ENCODE measurements at places on chromosomes 4 and X. TPM values are rescaled to one million over a fixed set of nuclear protein-coding genes. Genes with fewer than 3 reads are reported as not detected.

- H3K4me3 ChIP-seq: peak overlapping the region; percentile 78
- DNase-seq: no peak
- peak overlapping the region; percentile 98 for H3K27ac ChIP-seq
- peaks cover 56% of the 10 kb centered on the region for H3K4me1 ChIP-seq
- H3K36me3 ChIP-seq: no peaks in the 10 kb centered on the region
- H3K27me3 ChIP-seq: no peaks in the 10 kb centered on the region
Observed at GRCh38 chr4:77073106-77073809, 2.5 kb downstream of the CCNI start.

- H3K4me3 ChIP-seq: no peak overlapping the region
- no peaks in the 10 kb centered on the region for H3K4me1 ChIP-seq
- H3K36me3 ChIP-seq: no peaks in the 10 kb centered on the region
- H3K27ac ChIP-seq: no peak overlapping the region
- H3K27me3 ChIP-seq: no peaks in the 10 kb centered on the region
Observed at GRCh38 chr4:152729466-152729865, 49.7 kb upstream of the TMEM154 start.

Gene PPARGC1A
- 10.5 TPM for total RNA-seq

Gene TCEAL2
- total RNA-seq: not detected

Gene HSFX4
- total RNA-seq: not detected

DNA sequence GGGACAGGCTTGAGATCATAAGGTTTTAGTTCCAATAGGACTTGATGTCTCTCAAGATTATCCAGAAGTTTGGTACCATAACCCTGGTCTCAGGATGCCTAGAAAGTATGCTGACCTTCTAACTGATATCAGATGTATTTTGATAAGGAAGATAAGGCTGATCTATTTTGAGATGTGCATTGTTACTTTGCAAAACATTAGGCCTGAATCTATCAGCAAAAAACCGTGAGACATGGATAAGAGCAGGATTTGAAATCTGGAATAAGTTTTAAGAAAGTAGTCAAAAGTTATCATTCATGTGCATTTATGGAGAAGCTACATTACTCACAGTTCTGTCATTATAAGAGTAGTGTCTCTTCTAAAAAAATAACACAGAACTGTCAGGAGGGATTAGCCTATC, 467.1 kb upstream of the HS3ST1 start:
- no peaks in the 10 kb centered on the region for H3K27me3 ChIP-seq
- no peak overlapping the region for H3K27ac ChIP-seq
- H3K4me3 ChIP-seq: no peak overlapping the region
- no peaks in the 10 kb centered on the region for H3K36me3 ChIP-seq
- no peak for DNase-seq
- no peaks in the 10 kb centered on the region for H3K4me1 ChIP-seq

Gene NEIL3
- 1.8 TPM for total RNA-seq

Gene SPRY1
- 113 TPM for total RNA-seq

Gene MTMR8
- total RNA-seq: 2.3 TPM

Gene MAGEC3
- not detected for total RNA-seq

GRCh38 chr4:6549890-6550620, 24.9 kb upstream of the MAN2B2 start:
- no peak overlapping the region for H3K4me3 ChIP-seq
- no peak overlapping the region for H3K27ac ChIP-seq
- no peaks in the 10 kb centered on the region for H3K36me3 ChIP-seq
- H3K27me3 ChIP-seq: peaks cover 51% of the 10 kb centered on the region
- H3K4me1 ChIP-seq: no peaks in the 10 kb centered on the region

- no peak for DNase-seq
- no peaks in the 10 kb centered on the region for H3K36me3 ChIP-seq
- no peaks in the 10 kb centered on the region for H3K27me3 ChIP-seq
- no peak overlapping the region for H3K4me3 ChIP-seq
- no peaks in the 10 kb centered on the region for H3K4me1 ChIP-seq
- no peak overlapping the region for H3K27ac ChIP-seq
Observed at GRCh38 chrX:11478911-11479310, 185.7 kb downstream of the AMELX start.

- no peak overlapping the region for H3K4me3 ChIP-seq
- no peaks in the 10 kb centered on the region for H3K27me3 ChIP-seq
- no peak for DNase-seq
- no peaks in the 10 kb centered on the region for H3K4me1 ChIP-seq
Observed at GRCh38 chr4:89685277-89685676, 151.7 kb downstream of the SNCA start.

DNA sequence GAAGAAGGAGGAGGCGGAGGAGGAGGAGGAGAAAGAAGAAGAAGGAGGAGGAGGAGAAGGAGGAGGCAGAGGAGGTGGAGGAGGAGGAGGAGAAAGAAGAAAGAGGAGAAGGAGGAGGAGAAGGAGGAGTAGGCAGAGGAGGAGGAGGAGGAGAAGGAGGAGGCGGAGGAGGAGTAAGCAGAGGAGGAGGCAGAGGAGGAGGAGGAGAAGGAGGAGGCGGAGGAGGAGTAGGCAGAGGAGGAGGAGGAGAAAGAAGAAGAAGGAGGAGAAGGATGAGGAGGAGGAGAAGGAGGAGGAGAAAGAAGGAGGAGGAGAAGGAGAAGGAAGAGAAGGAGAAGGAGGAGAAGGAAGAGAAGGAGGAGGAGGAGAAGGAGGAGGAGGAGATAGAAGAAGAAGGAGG, 19.9 kb downstream of the MRFAP1 start:
- no peak for DNase-seq
- H3K4me3 ChIP-seq: no peak overlapping the region
- no peaks in the 10 kb centered on the region for H3K36me3 ChIP-seq
- peaks cover 32% of the 10 kb centered on the region for H3K4me1 ChIP-seq

DNA sequence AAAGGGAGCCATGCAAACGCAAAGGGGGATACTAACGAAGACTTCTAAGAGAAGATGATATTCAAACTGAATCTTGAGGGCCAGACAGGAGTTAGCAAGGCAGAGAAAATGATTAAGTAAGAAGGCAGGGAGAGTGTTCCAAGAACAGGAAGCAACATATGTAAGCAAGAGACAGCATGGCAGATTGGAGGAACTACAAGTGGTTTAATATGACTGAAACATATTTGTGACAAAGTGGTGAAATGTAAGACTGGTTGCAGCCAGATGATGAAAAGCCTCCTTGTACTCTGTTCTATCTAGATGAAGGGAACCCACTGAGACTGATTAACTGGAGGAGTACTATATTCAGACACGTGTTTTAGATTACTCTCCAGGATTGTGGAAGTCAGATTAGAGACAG, 116.6 kb upstream of the DIAPH2 start:
- H3K4me3 ChIP-seq: no peak overlapping the region
- H3K4me1 ChIP-seq: peaks cover 2% of the 10 kb centered on the region
- no peak overlapping the region for H3K27ac ChIP-seq
- no peak for DNase-seq

- H3K4me1 ChIP-seq: no peaks in the 10 kb centered on the region
- H3K36me3 ChIP-seq: no peaks in the 10 kb centered on the region
- peak; percentile 83 for DNase-seq
- peak within 1 kb of the TSS; percentile 33 for H3K27ac ChIP-seq
- H3K4me3 ChIP-seq: peak within 1 kb of the TSS; percentile 49
Observed at GRCh38 chr4:16897991-16898827, at the start of gene LDB2. Gene LDB2 (minus strand): TSS chr4:16898645.

DNA sequence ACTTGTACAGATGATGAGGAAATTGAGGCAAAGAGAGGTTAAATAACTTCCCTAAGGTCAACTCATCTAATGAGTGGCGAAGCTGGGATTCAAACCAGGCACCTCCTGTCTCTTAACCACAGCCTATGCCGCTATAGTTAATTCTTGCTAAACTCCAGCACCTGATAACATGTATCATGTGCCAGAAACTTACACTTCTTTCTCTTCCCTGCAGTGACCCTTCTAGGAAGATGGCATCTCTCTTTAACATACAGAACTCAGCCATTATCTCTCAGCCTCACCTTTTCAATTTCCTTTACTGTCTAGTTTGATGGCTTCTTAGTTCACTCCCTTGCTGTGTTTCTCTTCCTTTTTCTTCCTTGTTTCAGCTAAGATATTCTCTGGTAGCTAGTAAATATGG, 2.5 kb downstream of the VBP1 start:
- peaks cover 3% of the 10 kb centered on the region for H3K36me3 ChIP-seq
- peaks cover 3% of the 10 kb centered on the region for H3K4me1 ChIP-seq
- no peak overlapping the region for H3K4me3 ChIP-seq
- no peak overlapping the region for H3K27ac ChIP-seq
- no peaks in the 10 kb centered on the region for H3K27me3 ChIP-seq

Gene SPATA4
- not detected for total RNA-seq

Gene PDGFC
- 20.3 TPM for total RNA-seq

- H3K27ac ChIP-seq: no peak overlapping the region
- DNase-seq: no peak
- H3K27me3 ChIP-seq: no peaks in the 10 kb centered on the region
- no peaks in the 10 kb centered on the region for H3K4me1 ChIP-seq
Observed at GRCh38 chr4:70681704-70682103, 6.6 kb upstream of the UTP3 start.

Gene CLCN3
- 58.5 TPM for total RNA-seq

- H3K4me3 ChIP-seq: no peak overlapping the region
- H3K27me3 ChIP-seq: no peaks in the 10 kb centered on the region
- H3K27ac ChIP-seq: no peak overlapping the region
- no peaks in the 10 kb centered on the region for H3K36me3 ChIP-seq
- DNase-seq: no peak
- no peaks in the 10 kb centered on the region for H3K4me1 ChIP-seq
Observed at GRCh38 chr4:182427554-182427953, 184.4 kb downstream of the TENM3 start.

DNA sequence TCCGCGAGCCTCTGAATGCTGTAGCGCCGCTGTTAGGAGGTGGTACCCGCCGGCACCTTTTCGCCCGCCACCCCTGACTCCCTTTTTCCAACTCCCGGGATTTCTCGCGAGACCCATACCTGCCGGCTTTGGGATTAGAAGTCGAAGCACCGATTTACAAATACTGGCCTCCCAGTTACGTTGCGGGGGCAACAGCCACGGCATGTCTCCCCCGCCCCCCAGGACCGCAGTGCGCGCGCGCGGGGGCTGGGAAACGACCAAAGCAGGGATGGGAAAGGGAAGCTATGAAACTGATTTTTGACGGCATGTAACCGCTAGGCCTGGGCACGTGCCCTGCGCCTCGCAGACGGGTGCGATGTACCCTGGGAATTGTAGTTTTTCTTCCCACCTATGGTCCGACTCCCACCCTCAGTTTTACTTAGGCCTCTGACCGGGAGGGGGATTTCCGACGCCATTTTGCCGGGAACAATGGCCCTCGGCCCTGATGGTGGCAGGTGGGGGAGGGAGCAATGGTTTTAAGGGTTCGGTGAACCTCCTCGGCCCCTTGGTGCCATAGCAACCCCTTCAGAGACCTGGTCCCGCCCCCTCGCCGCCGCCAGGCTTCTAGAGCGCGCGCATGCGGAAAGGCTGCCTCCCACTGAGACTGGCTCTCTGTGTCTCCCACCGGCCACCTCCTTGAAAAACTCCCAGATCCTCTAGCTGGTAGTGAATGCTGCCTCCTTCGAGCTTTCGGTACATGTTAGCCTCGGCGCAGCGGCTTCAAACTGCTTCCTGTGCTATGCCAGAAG, 772 bp upstream of the WNK3 start:
- DNase-seq: peak; percentile 71
- H3K27ac ChIP-seq: peak overlapping the region; percentile 59
- H3K4me3 ChIP-seq: peak overlapping the region; percentile 53
- H3K36me3 ChIP-seq: no peaks in the 10 kb centered on the region
- peaks cover 10% of the 10 kb centered on the region for H3K4me1 ChIP-seq

GRCh38 chr4:1793940-1794808, 1.1 kb downstream of the FGFR3 start:
- peaks cover 69% of the 10 kb centered on the region for H3K4me1 ChIP-seq
- H3K4me3 ChIP-seq: peak overlapping the region; percentile 70
- H3K27ac ChIP-seq: peak overlapping the region; percentile 77

DNA sequence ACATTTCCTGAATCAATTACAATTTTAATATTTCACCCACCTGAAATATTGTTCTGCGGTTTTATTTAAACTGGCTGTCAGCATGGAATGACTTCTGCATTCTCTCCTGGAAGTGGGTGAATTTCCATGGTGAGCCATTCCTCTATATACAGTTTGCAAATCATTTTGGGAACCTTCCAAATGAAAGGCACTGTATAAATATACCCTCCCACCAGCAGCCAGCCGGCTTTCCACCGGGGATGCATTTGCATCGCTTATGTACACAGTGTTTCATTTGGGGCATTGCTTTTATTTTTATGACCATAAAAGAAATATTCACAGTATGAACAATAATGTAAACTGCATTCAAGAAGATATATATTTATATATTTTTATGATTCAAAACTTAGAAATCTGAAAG, 4.7 kb upstream of the IL1RAPL1 start:
- H3K4me3 ChIP-seq: no peak overlapping the region
- no peak for DNase-seq
- H3K4me1 ChIP-seq: no peaks in the 10 kb centered on the region

Gene OTC
- total RNA-seq: not detected

DNA sequence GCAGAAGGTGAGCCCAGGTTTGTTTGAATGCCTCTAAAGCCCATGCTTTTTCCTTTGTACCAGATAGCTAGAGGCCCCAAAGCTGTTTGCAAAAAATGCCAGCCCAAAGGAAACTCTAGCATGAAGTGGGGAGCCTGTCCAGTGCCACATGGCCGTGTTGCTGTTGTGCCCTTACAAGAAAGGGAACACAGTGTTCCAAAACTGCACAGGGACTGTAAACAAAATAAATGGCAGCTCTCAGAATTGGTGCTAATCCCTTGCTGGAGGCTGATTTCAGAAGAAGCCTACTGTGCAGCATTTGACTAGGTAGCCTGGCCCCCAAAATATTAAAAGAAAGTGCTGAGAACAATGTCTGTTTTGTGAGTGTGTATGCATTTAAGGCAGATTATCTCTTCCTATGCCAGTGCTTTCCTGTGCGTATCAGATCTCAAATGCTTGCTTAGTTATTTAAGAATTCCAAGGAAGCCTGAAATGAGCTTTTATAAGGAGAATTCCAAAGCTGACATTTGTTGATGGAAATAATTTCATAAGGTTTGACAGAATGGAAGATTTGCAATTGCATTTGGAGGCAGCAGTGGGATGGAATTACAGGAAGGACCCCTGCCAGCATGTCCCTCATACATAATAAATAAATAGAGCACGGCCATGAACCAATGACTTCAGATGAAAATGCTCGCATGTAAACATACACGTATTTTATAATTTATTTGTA, 115.7 kb downstream of the IRF2 start:
- H3K27ac ChIP-seq: no peak overlapping the region
- H3K36me3 ChIP-seq: no peaks in the 10 kb centered on the region
- no peak for DNase-seq

Gene BEX2
- total RNA-seq: 10.3 TPM

DNA sequence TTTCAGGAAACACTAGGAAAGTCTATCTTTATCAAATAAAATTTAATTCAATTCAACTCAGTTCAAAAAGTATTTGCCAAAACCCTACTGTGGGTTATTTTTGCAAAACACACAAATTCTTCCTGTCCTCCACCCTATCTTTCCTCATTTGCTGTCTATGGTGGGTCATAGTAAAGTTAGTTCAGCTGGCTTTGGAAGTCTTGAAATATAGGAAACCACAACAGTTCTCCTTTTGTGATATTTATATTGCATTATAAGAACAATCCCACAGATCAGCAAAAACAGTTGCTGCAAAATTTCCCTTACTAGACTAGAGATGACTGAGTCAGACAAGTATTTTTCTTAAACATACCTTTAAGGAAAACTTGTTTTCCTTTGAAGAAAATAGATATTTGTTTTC, 22.2 kb downstream of the CYBB start:
- DNase-seq: no peak
- no peaks in the 10 kb centered on the region for H3K36me3 ChIP-seq
- H3K4me3 ChIP-seq: no peak overlapping the region
